ENCODE measurements at places on chromosomes 1 and 21.

DNA sequence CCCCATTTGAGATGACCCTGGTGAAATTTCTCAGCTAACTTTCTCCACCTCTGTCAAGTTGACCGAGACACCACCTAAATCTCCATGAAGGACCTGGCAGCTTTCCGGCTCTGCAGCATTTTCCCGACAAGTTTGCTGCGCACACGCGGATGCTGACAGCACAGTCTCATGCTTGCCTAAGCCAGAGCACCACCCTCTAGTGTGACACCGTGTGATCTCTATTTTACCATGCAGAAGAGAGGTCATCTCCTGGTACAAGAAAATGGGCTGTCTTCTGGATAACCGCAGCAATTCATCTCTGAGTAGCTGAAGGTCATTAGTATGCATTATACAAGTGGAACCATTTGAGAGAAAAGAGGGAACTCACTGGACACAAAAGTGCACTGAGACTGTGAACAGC, 38.9 kb upstream of the H6PD start:
- DNase-seq = peak; percentile 39

GRCh38 chr1:203127666-203128430, at the start of gene ADORA1:
TSS of gene ADORA1 (plus strand) at chr1:203127726. CDS start at chr1:203128842, 1,116 bp downstream.
- DNase-seq = peak; percentile 17

- no peak for DNase-seq
Observed at GRCh38 chr1:177301425-177302124, 130.8 kb downstream of the BRINP2 start.

DNA sequence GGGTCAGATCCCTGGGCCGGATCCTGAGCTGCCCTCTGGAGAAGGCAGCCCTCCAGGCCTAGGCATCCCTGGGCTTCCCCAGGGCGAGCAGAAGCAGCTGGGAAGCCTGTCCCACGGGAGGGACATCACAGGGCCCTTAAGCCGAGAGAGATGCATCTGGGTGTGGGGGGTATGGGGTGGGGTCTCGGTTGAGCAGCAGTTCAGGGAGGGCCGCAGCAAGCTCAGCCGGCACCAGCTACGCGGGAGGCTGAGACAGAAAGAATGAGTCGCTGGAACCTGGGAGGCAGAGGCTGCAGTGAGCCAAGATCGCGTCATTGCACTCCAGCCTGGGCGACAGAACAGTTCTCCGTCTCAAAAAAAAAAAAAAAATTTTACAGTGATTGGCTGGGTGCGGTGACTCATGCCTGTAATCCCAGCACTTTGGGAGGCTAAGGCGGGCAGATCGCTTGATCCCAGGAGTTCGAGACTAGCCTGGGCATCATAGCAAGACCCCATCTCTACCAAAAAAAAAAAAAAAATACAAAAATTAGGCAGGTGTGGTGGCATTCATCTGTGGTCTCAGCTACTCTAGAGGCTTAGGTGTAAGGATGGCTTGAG, 37.7 kb downstream of the RRP1 start:
- peak; percentile 45 for DNase-seq

DNA sequence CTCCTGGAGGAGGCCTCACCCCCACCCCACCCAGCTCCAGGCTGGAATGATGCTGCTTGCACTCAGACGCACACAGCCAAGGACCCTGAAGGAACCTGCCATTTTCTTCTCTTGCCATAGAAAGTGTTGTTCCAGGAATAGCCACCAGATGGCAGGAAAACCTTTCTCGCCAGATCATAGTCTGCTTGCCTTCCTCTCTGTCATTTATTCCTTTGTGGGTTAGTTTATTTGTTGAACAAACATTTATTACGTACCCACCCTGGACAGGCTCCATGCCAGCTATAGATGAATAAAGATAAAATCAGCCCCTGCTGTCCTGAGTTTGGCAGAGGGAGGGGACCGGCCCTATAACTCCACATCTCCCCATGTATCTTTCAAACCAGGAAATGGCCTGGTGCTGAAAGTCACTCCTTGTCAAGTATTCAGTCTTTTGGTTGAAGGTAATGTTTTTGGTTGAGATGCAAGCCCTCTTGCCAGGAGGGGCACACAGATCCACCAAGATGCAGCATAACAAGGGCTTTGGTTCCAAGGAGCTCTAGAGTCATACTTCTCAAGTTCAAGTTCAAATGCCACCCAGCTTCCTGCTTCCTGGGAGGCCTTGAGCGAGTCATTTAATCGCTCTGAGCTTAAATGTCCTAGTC, 7.0 kb upstream of the KCNC4 start:
- DNase-seq = peak; percentile 69

DNA sequence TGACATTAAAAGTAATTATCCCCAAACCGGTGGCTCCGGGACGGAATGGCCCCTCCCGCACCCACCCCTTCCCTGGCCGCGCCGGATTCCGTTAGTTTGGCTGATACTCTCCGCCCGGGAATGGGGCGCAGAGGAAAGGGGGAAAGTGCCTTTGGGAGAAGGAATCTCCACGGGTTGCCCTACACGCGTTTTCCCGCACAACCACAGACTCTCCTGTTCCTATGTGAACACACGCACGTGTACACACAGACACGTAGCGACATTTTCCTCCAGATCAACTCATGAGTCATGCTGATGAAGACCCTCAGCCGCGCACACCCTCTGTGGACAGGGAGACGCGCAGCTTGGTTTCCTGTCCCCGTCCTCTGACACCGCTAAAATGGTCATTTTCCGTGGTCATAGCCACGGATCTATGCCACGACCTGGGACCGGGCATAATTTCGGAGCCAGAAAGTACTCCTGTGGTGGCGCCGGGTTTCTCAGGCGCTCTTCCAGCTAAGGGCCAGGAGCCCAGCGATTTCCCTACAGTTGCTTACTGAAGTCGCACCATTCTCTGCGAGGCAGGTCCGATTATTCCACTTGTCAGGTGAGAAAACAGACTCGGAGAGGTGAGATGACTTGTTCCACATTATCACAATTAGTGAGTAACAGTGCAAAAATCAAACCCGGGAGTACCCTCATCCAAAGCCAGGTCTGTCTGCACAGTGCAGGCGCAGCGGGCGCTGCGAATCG, 4.0 kb upstream of the DMRTA2 start:
- no peak for DNase-seq

GRCh38 chr1:50419192-50419906, 3.9 kb downstream of the DMRTA2 start:
- no peak for DNase-seq

GRCh38 chr1:208807446-208808127, 563.4 kb upstream of the PLXNA2 start:
- no peak for DNase-seq

GRCh38 chr1:27366411-27367159, at the start of gene MAP3K6:
TSS of gene MAP3K6 (minus strand) at chr1:27366961. CDS start at chr1:27366597, 364 bp downstream.
- DNase-seq = peak; percentile 68

- peak; percentile 67 for DNase-seq
Observed at GRCh38 chr1:27161594-27161993, 6.7 kb upstream of the SLC9A1 start.

DNA sequence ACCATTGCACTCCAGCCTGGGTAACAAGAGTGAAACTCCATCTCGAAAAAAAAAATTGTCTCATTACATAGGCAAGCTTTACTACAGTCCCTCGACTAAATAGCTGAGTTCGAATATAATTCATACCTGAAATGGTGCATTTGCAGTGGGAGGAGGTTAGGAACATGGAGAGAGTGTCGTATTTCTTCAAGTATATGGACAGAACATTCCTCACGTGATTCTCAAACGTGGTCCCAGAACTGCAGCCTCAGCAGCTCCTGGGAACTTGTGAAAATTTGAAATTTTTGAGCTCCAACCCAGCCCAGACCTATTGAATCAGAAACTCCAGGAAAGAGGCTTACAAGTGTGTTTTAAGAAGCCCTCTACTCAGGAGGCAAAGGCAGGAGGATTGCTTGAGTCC, 7.2 kb downstream of the CDA start:
- DNase-seq = no peak

Measured in MV-4-11 (cell line).